ENCODE measurements at places on chromosomes 3 and 15.

GRCh38 chr15:73935547-73935946 lies 9.3 kb downstream of the LOXL1 start:
- no peak for DNase-seq

GRCh38 chr15:67158367-67158766 lies 93.0 kb downstream of the SMAD3 start:
- DNase-seq: no peak

- DNase-seq: no peak
Observed at GRCh38 chr3:45626096-45626887, 31.7 kb downstream of the LIMD1 start.

DNA sequence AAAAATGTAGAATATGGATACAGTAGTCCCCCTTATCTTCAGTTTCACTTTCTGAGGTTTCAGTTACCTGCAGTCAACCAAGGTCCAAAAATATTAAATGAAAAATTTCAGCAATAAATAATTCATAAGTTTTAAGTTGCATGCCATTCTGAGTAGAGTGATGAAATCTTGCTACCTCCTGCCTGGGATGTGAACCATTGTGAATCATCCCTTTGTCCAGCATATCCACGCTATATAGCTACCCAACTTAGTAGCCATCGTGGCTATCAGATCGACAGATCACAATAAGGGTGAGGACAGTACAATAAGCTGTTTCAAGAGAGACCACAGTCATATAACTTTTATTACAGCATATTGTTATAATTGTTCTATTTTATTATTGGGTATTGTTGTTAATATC lies 1.2 kb upstream of the LARS2 start:
- DNase-seq: no peak
